Airway epithelial cell (primary cell): ENCODE measurements at places on chromosomes 1 and 21. TPM values are rescaled to one million over a fixed set of nuclear protein-coding genes. Genes with fewer than 3 reads are reported as not detected.

Gene SLC1A7
- total RNA-seq = not detected in 2 replicates

Gene ACOT11
- total RNA-seq = 6.2 and 8.2 TPM in 2 replicates

Gene SPATA46
- total RNA-seq = not detected in 2 replicates

Gene VAMP4
- total RNA-seq = 3.2 and 5.7 TPM in 2 replicates

Gene AGT
- not detected in 2 replicates for total RNA-seq

Gene STXBP3
- 28.6 and 29.1 TPM in 2 replicates for total RNA-seq

Gene CD1E
- total RNA-seq = not detected in 2 replicates

Gene DNM3
- 2.0 and 2.8 TPM in 2 replicates for total RNA-seq

Gene DNAJC28
- 0.42 TPM in 2 replicates for total RNA-seq

Gene ADAMTS1
- 35.0 and 37.0 TPM in 2 replicates for total RNA-seq

Gene CD1D
- total RNA-seq = 2.0 and 3.4 TPM in 2 replicates

Gene ABCG1
- total RNA-seq = 8.7 and 9.7 TPM in 2 replicates

Gene TMPRSS15
- not detected in 2 replicates for total RNA-seq

Gene UBE2U
- not detected in 2 replicates for total RNA-seq

Gene ZNF684
- total RNA-seq = 3.2 and 4.5 TPM in 2 replicates

Gene CASZ1
- 11.8 and 36.1 TPM in 2 replicates for total RNA-seq

Gene CCDC27
- not detected in 2 replicates for total RNA-seq

Gene DIPK1A
- total RNA-seq = 12.4 and 13.2 TPM in 2 replicates

Gene EPHB2
- total RNA-seq = 31.2 and 47.8 TPM in 2 replicates

Gene CLEC20A
- total RNA-seq = 0.28 TPM in 1 of 2 replicates, not detected in the other

Gene SHISAL2A
- 0.14 TPM in 1 of 2 replicates, not detected in the other for total RNA-seq

Gene PTP4A2
- total RNA-seq = 108 and 111 TPM in 2 replicates

Gene SH3BGR
- 0.63 and 1.7 TPM in 2 replicates for total RNA-seq

Gene CD5L
- not detected in 2 replicates for total RNA-seq

Gene C1orf226
- total RNA-seq = 0.46 and 1.1 TPM in 2 replicates

Gene DCDC2B
- not detected in 2 replicates for total RNA-seq

Gene SPRR5
- total RNA-seq = 0.71 TPM in 1 of 2 replicates, not detected in the other

Gene KRTAP10-8
- not detected in 2 replicates for total RNA-seq

Gene HUNK
- 0.07 TPM in 1 of 2 replicates, not detected in the other for total RNA-seq

Gene LCE3E
- total RNA-seq = 0.23 and 0.63 TPM in 2 replicates

Gene CALML6
- total RNA-seq = 0.14 TPM in 1 of 2 replicates, not detected in the other

Gene S100A14
- 1,909 and 2,185 TPM in 2 replicates for total RNA-seq

Gene TDRD10
- not detected in 2 replicates for total RNA-seq

Gene LRRC53
- total RNA-seq = not detected in 2 replicates

Gene RGSL1
- not detected in 2 replicates for total RNA-seq

Gene NBPF11
- 0.98 and 1.5 TPM in 2 replicates for total RNA-seq

Gene SYCP1
- total RNA-seq = not detected in 2 replicates

Gene CCDC190
- total RNA-seq = not detected in 2 replicates

Gene PTGFR
- 0.05 and 0.14 TPM in 2 replicates for total RNA-seq

Gene OR2T8
- not detected in 2 replicates for total RNA-seq

Gene OR2AK2
- total RNA-seq = not detected in 2 replicates

Gene MSH4
- total RNA-seq = not detected in 2 replicates

Gene SLC35F3
- 0.09 and 0.56 TPM in 2 replicates for total RNA-seq

Gene NCAM2
- not detected in 2 replicates for total RNA-seq

Gene HCN3
- 0.28 and 1.3 TPM in 2 replicates for total RNA-seq

Gene TDRD5
- total RNA-seq = not detected in 2 replicates

Gene CFAP141
- total RNA-seq = not detected in 2 replicates

Gene ZNF695
- 2.6 and 5.9 TPM in 2 replicates for total RNA-seq

Gene NUP210L
- total RNA-seq = not detected in 2 replicates

Gene WNT9A
- 1.2 and 1.5 TPM in 2 replicates for total RNA-seq

Gene FAM177B
- not detected in 2 replicates for total RNA-seq

Gene PSEN2
- total RNA-seq = 10.1 and 16.2 TPM in 2 replicates

Gene TFAP2E
- total RNA-seq = 0.23 and 0.49 TPM in 2 replicates

Gene CSF1
- 4.2 and 4.9 TPM in 2 replicates for total RNA-seq

Gene CYP4B1
- total RNA-seq = 3.3 and 10.6 TPM in 2 replicates

Gene CD101
- total RNA-seq = 0.07 and 0.14 TPM in 2 replicates

Gene AKNAD1
- 0.19 and 0.28 TPM in 2 replicates for total RNA-seq

Gene MXRA8
- total RNA-seq = 1.6 and 4.9 TPM in 2 replicates
